ENCODE measurements at places on chromosomes 6 and 20. TPM values are rescaled to one million over a fixed set of nuclear protein-coding genes. Genes with fewer than 3 reads are reported as not detected.

DNA sequence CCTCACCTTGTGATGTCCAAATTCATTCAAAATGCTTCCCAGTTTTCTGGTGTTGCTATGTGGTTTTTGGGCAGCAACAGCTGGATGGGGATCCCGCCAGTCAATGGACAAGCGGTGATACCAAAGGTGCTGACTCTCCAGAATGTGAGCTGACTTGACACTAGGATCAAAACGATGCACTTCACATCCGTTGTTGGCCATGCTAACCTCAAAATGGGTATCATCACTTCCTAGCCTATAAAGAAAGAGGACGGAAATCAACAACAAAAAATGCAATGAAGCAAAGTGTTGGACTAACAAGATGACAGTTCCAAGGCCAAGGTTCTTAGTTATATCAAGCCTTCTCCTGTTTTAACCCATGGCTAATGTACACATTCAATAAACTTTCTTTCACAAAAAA is 59.2 kb downstream of the METTL24 start:
- no peak for DNase-seq

Gene TRIM40
- total RNA-seq = not detected

Gene ARMH2
- not detected for total RNA-seq

- DNase-seq = no peak
Observed at GRCh38 chr6:98416027-98416426, 418.3 kb upstream of the POU3F2 start.
